Germinal center (tissue), 1 donor: ENCODE measurements at places on chromosomes 5 and 9.

DNA sequence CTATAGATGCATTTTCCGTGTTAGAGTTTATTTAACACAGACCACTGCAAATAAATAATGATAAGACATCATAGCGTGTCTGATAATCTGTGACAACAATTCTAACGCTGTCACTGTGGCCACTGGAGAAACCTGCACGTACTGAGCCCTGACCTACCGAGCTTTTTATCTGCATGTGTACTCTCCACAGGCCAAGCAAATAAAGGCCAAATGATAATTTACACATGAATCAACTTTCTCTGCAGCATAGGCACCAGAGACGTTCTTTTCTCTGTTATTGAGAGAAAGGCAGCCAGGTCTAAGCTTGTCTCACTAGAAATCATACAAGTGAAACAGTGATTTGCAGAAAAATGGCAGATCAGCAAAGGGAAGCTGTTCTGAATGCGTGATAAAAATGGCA, 75.8 kb downstream of the POU5F2 start:
- DNase-seq = no peak

GRCh38 chr9:116269250-116269649, 115.7 kb downstream of the PAPPA start:
- DNase-seq = no peak

DNA sequence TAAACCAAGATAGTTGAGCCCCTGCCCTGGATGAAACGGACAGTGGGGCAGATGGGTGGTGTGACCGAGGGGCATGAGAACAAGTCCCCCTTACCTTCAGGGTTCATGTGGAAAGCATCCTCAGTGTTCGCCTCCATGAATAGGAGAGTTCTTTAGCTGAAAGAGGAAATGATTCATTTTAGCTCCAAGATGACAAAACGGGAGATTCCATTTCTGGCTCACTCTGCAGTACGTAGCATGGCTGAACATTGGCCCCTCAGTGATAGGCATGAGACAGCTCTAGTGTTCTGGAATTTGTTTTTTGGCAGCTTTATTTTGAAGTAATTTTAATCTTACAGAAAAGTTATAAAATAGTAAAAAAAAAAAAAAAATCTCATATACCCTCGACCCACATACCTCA, 70.2 kb upstream of the AGXT2 start:
- DNase-seq = no peak

GRCh38 chr9:89493181-89493580, 4.7 kb downstream of the SEMA4D start:
- DNase-seq = no peak

- no peak for DNase-seq
Observed at GRCh38 chr5:108661590-108662219, 86.0 kb upstream of the FER start.

- no peak for DNase-seq
Observed at GRCh38 chr5:39455645-39456044, 30.9 kb upstream of the DAB2 start.

- DNase-seq = no peak
Observed at GRCh38 chr5:79225441-79225840, 10.5 kb upstream of the JMY start.

DNA sequence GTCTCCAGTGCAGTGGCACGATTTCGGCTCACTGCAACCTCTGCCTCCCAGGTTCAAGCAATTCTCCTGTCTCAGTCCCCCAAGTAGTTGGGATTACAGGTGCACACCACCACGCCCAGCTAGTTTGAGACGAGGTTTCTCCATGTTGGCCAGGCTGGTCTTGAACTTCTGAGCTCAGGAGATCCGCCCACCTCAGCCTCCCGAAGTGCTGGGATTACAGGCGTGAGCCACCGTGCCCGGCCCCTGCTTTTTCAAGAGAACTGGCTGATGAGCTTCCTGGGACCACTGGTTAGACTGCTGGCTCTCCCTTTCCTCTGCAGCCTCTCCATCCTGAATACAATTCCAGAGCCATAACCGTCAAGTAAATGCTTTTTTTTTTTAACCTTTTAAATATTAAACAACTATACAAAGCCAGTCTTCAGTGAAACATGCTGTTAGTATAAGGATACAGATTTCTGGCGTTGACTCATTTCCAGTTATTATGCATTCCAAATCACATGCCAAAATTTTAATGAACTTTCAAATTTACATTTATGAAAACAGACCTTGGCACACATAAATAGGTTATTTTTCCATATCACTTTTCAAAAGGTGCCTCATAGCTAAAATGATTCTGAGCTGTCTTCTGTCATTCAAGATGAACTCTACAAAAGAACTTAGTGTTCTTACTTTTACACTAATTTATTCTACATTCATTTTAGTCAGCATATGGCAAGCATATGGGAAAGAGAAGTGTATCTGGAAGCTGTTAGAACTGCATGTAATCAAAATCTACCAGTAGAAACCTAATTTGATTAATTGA, 116.0 kb downstream of the MLLT3 start:
- DNase-seq = no peak

DNA sequence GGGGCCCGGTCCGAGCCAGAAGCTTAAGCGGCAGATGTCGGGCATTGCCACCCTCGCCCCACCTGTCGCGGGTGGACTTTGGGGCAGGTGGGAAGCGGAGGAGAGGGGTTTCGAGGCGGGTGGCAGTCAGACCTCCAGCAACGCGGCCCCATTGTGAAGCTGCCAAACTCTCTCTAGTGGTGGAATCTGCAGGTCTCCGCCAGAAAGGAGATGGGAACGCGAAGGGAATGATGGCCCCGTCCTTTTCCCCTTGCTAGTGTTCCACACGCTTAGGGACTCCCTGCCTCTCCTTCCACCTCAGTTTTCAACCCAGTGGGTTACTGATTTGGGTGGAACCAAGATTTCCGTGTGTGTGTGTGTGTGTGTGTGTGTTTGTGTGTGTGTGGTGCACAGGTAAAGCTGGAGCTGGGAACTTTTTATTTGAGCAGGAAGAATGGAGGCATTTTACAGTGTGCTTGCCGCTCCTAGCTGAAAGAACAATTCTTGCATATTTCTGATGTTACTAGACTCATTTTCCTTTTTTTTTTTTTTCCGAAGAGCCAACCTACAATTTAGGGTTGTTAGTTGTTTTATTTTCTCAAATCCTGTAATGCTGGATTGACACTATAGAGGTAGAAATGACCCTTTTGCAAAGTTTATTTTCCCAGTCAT, 1.3 kb downstream of the MACIR start:
- DNase-seq = no peak

DNA sequence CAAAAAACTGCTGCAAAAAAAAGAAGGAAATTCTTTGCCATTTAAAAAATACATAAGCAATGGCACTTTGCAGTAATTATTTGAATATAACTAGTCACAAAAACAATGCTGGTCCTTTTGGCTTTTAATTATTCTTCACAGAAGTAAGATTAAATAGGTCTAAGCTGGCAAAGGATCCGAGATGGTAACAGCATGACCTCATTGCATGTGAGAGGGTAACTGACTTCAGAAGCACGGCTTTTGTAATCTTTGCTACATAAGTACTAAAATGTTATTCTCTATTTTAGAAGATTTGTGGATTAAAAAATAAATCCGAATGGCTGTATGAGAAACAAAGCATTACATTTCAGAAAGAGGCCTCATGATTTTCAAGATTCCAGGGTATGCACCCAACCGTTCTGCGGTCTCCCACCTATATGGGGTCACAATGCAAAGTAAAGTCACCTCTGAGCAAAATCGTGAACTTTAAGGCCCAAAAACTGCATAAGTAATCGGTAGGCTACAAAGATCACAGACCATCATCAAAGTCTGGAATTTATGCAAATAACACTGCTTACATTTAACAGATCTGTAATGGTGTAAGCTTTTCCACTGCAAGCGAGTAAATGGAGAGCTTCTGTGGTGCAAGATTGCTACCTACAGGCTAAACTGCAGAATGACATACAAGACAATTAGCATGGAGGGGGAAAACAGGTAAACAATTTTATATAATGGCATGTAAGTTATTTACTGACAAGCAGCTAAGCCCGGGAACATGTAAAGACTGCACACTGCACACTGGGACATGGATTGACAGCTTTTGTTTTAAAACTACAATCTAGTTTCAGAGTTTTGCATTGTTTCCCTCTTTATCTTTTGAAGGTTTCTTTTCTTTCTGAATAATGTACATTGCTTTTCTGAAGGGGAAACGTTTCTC, 231.6 kb downstream of the SLF1 start:
- peak; percentile 46 for DNase-seq

DNA sequence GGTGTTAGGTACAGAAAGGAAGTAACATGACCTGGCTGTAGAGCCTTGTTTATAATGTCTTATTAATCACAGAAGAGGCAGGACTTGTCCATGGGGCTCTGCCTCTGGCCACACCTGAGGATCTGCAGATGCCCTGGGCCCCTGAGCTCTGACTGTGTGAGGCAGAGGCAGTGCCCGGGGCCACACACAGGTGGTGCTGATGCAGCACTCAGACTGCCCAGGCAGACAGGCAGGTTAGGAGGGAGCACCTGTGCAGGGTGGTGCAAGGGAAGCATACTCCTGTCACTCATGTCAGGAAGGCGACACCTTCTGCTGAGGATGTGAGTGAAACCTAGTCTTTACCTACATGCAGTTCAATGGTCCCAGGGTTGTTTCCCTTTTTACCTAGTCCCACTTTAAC, 88.7 kb downstream of the CFAP90 start:
- DNase-seq = no peak

GRCh38 chr5:139808481-139809330, 13.1 kb downstream of the PSD2 start:
- DNase-seq = peak; percentile 57

DNA sequence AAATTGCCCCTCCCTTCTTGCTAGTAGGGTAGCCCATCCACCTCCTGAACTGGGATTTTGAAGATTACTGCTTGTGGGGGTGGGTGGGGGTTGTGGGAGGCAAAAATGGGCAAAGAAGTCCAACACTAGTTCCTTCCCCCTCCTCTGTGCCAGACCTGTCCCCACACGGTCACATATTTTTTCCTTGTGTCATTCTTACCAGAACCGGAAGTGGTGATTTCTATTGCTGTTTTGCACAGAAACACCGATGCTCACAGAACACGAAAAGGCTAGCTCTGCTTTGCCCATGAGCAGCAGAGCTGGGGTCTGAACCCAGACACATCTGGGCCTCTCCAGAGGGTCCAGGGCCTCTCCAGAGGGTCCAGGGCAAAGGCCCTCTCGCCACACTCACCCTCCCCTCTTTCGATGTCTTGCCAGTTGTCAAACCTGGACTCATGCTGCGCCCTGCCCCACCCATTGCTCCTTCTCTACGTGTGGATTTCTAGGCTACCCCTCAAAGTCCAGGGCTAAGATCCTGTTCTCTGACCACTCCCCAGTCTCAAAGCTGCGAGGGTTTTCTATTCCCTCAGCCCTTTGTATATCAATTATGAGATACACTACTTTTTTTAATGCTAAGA, 264.4 kb upstream of the MSX2 start:
- DNase-seq = no peak

DNA sequence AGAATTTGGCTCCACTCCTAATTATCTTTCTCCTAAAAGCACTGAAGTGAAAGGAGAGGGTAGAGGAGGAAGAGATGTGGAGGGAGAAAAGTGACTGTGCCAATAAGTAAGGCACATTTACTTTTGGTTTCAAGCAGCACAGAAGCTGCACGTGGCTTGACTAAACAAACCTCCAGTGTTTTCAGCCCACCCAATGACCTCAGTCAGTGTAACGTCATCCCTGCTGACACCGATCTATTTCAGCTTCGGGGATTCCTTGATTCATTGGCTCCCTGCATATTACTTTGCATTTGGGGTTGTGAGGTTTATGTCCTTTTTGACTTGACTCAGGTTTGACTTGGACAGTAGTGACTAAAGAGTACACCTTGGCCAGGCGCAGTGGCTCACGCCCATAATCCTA, 35.6 kb upstream of the NIM1K start:
- no peak for DNase-seq
